ENCODE measurements at places on chromosomes 2 and 18.

DNA sequence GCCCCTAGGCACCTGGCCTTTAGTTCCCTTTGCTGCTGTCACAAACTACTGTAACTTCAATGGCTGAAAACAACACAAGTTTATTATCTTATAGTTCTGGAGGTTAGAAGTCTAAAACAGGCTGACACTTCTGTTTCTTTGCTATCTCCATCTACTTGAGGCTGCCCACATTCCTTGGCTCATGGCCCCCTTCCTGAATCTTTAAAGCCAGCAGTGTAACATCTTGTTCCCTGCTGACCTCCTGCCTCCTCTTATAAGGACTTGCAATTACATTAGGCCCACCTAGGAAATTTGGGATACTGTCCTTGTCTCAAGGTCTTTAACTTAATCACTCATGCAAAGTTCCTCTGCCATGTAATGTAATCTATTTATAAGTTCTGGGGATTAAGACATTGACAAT is 6.5 kb downstream of the SMYD1 start:
- H3K27me3 ChIP-seq: no peaks in the 10 kb centered on the region
- no peaks in the 10 kb centered on the region for H3K36me3 ChIP-seq
- DNase-seq: no peak
- no peak overlapping the region for H3K27ac ChIP-seq

GRCh38 chr2:39620067-39620466 is 45.6 kb upstream of the TMEM178A start:
- peaks cover 15% of the 10 kb centered on the region for H3K27me3 ChIP-seq
- DNase-seq: peak; percentile 89
- H3K4me1 ChIP-seq: peaks cover 9% of the 10 kb centered on the region
- no peak overlapping the region for H3K27ac ChIP-seq

DNA sequence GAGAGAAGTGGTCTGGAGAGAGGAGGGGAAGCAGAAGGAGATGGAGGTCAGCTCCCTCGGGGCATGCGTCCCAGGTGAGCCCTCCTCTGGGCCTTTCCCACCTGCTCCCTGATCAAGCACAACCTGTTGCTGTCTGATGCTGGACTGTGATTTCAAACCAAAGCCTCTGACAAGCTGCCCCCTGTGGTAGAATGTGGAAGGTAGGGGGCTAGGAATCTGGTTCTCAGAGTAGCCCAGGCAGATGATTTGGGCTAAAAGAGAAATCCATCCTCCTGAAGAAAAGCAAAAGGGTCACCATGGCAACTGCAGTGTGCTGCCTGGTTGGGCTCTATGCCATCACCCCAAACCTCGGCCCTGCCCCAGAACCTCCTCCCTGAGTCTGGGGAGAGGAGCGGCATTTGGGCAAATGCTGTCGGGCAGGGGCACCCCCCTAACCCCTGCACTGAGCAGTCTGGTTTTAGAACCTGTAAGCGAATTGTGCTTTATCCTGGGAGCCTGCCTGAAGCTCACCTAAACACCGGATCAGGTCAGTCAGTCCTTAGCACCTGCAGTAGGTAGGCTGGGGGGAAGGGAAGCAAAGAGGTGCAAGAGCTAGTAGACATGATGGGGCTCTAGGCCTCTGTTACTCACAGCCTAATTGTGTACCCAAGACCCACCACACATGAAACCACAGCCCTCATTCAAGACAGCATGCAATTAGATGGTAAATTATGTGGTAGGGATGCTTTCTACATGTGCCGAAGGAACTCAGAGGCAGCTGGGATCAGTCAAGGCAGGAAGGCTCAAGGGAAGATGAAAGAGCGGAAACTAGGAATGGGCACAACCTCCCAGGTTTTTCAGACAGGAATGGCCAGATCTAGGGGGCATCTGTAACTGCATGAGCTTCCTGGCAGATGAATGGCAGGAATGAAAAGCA is 83.5 kb downstream of the DNMT3A start:
- no peak for DNase-seq
- no peak overlapping the region for H3K27ac ChIP-seq
- H3K4me1 ChIP-seq: no peaks in the 10 kb centered on the region
- peaks cover 14% of the 10 kb centered on the region for H3K36me3 ChIP-seq
- H3K27me3 ChIP-seq: no peaks in the 10 kb centered on the region
- H3K4me3 ChIP-seq: no peak overlapping the region

- DNase-seq: no peak
- H3K27me3 ChIP-seq: peaks cover 67% of the 10 kb centered on the region
- H3K4me1 ChIP-seq: no peaks in the 10 kb centered on the region
- no peaks in the 10 kb centered on the region for H3K36me3 ChIP-seq
- no peak overlapping the region for H3K27ac ChIP-seq
- H3K4me3 ChIP-seq: no peak overlapping the region
Measured at GRCh38 chr2:208413931-208414330, 7.3 kb downstream of the PTH2R start.

GRCh38 chr2:150138587-150138986 is 348.9 kb downstream of the RND3 start:
- no peaks in the 10 kb centered on the region for H3K36me3 ChIP-seq

DNA sequence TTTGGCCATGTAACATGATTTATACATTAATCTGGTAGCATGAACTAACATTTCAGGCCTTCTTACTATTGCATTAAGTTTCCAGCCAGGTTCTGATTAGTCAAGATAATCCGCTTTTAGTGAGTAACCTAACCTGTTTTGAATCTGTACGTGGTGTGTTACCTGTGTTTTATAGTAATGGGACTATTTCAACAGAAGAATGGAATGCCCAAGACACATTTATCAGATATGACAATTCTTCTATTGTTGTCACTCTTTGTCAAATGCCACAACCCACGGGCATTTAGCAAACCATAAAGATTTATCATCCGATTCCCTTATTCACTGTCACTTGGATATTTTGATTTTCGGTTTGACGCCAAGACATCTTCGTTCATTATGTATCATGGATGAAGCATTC is 117.9 kb downstream of the ETAA1 start:
- H3K36me3 ChIP-seq: no peaks in the 10 kb centered on the region
- no peak overlapping the region for H3K27ac ChIP-seq
- DNase-seq: no peak
- no peak overlapping the region for H3K4me3 ChIP-seq

- no peak overlapping the region for H3K4me3 ChIP-seq
- DNase-seq: no peak
- no peaks in the 10 kb centered on the region for H3K27me3 ChIP-seq
- no peaks in the 10 kb centered on the region for H3K36me3 ChIP-seq
Measured at GRCh38 chr2:64024259-64024949, 5.2 kb upstream of the VPS54 start.

GRCh38 chr18:10768221-10768620 is 242.4 kb downstream of the NAPG start:
- no peak overlapping the region for H3K27ac ChIP-seq
- H3K36me3 ChIP-seq: no peaks in the 10 kb centered on the region
- H3K27me3 ChIP-seq: no peaks in the 10 kb centered on the region
- H3K4me3 ChIP-seq: no peak overlapping the region
- no peak for DNase-seq

DNA sequence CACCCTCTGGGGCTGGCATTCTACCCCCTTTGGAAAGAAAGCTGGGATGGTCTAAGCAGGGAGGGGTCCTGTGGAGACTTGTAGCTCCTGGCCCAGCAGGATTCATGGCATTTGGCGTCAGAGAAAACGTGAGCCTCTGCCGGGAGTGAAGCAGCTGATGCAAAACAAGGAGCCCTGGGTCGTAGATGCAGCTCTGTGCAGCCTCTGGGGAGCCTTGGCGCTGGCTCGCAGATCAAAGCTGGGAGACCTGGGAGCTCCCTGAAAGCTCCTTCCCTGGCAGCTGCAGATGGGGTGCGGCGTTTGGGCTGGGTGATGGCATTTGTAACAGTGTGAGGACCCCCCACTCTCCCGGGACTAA is 148.3 kb downstream of the KLHL29 start:
- peaks cover 15% of the 10 kb centered on the region for H3K4me1 ChIP-seq
- DNase-seq: no peak
- no peaks in the 10 kb centered on the region for H3K27me3 ChIP-seq
- H3K36me3 ChIP-seq: peaks cover 8% of the 10 kb centered on the region

GRCh38 chr2:119728421-119728820 is 31.3 kb upstream of the PTPN4 start:
- no peak overlapping the region for H3K27ac ChIP-seq
- DNase-seq: no peak
- H3K4me1 ChIP-seq: no peaks in the 10 kb centered on the region
- peaks cover 4% of the 10 kb centered on the region for H3K36me3 ChIP-seq
- H3K4me3 ChIP-seq: no peak overlapping the region
- H3K27me3 ChIP-seq: no peaks in the 10 kb centered on the region

DNA sequence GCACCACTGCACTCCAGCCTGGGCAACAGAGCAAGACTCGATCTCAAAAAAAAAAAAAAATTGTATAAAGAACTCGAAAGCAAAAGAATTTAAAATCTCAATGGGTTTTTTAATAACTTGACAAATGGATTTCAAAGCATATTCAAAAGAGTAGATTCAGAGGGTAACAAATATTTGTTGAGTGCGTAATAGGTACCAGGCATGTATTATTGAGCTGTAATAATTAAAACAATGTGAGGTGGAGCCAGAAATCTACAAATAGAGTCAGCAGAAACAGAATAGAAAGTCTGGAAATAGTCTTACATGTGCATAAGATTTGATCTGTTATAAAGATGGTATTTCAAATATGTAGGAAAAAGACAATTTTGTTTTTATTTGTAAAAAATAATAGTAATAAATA is 19.1 kb upstream of the RAB11FIP5 start:
- H3K27ac ChIP-seq: no peak overlapping the region
- DNase-seq: no peak
- no peak overlapping the region for H3K4me3 ChIP-seq
- H3K36me3 ChIP-seq: no peaks in the 10 kb centered on the region
- peaks cover 26% of the 10 kb centered on the region for H3K27me3 ChIP-seq
- no peaks in the 10 kb centered on the region for H3K4me1 ChIP-seq

- H3K36me3 ChIP-seq: no peaks in the 10 kb centered on the region
- no peaks in the 10 kb centered on the region for H3K4me1 ChIP-seq
- H3K4me3 ChIP-seq: no peak overlapping the region
- H3K27ac ChIP-seq: no peak overlapping the region
- no peak for DNase-seq
Measured at GRCh38 chr18:63905361-63905760, 2.4 kb upstream of the SERPINB10 start.

- no peak overlapping the region for H3K4me3 ChIP-seq
- no peak overlapping the region for H3K27ac ChIP-seq
- peaks cover 5% of the 10 kb centered on the region for H3K4me1 ChIP-seq
- no peaks in the 10 kb centered on the region for H3K27me3 ChIP-seq
- H3K36me3 ChIP-seq: no peaks in the 10 kb centered on the region
Measured at GRCh38 chr18:58659691-58660090, 11.6 kb upstream of the MALT1 start.

Measured in MCF 10A (cell line).